ENCODE measurements at places on chromosomes 12 and 14. TPM values are rescaled to one million over a fixed set of nuclear protein-coding genes. Genes with fewer than 3 reads are reported as not detected.

- DNase-seq = no peak
Measured at GRCh38 chr12:5510251-5510805, 78.4 kb downstream of the NTF3 start.

DNA sequence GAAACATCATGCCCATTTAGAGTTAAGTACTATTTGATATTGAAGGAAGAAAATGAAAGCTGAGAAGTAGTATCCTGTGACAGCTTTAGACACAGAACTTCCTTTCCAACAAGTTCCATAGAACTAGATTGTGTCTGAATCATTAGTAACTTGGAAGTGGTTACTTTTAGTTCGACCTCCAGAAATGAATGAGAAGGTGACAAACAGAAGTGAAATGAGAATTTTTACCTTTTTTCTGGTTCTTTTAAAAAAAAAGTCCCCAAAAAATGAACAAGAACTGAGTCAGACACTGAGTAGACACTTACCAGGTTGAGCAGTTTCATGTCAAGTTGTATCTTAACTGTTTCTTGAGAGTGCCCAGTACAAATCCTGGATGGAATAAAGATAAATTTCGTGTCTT lies 3.0 kb downstream of the ATP6V0A2 start:
- no peak for DNase-seq

- DNase-seq = no peak
Measured at GRCh38 chr14:106875503-106875902, 1349.1 kb downstream of the TMEM121 start.

- peak; percentile 100 for DNase-seq
Measured at GRCh38 chr12:20212658-20213555, 155.4 kb upstream of the PDE3A start.

DNA sequence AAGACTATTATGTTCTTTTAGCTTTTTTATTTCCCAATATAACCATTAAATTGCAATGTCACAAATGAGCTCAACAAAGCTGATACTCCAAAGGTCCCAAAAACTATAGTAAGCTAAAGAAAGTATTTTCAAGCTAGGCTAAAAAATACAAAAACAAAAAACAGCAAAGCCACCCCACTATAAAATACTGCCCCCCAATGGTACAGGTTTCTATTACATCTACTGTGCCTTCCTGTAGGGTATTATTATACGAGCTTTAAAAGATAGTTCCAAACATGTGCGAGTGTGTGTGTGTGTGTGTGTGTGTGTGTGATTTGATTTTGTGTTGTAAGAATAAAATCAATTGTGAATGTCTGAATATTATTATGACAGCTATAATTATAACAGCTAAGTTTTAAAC lies 1.1 kb downstream of the IFNG start:
- no peak for DNase-seq

- DNase-seq = peak; percentile 52
Measured at GRCh38 chr12:132445884-132446632, 43.9 kb upstream of the FBRSL1 start.

- peak; percentile 48 for DNase-seq
Measured at GRCh38 chr12:13000925-13001774, 1.1 kb upstream of the HEBP1 start.

DNA sequence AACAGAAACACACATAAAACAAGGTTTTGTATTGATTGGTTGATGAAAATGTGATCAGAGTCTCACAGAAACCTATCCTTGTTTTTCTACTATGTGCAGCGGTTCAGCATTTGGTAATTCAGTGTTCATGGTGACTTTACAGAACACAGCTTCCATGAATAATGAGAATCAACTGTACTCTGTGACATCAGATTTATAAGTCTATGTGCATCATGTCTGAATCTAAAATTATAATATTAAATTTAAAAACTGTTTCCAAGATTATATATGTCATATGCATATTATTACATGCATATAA lies 104.3 kb downstream of the SLC16A7 start:
- DNase-seq = no peak

DNA sequence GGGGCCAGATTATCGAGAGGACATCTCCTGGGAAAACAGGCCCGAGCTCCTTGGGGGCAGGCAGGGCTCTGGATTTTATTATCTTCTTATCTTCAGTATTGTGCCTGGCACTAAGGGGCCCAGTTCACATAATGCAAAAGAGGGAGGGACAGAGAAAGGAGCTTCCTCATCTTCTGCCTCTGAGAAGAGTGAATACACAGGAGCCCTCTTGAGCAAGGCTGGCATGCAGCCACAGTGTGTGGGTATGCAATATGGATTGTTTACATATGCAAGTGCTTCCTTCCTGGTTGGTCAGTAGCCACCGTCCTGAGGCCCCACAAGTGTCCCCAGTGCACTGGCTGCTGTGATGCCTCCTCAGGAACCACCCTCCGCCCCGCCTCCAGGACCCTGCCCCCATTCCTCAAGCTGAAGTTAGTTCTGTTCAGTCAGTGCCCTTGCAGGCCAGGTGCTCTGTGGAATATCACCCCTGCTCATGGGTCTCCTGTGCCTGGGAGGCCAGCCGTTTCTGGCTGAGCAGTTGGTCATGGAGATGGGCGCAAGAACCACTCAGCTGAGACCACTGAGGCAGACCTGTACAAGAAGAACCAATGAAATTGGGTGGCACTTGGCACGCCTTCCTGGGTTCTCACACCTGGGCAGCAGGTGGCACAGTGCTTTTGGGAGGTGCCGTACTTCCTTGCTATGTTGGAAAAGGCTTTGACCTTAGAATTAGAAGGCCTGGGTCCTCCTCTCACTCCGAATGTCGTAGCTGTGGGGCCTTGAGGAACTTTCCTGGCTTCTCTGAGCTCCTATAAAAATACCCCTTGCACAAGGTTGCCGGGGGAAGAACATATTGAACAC lies 35.1 kb upstream of the ACTN1 start:
- DNase-seq = peak; percentile 37

- no peak for DNase-seq
Measured at GRCh38 chr12:89703768-89704167, 4.9 kb downstream of the ATP2B1 start.

- no peak for DNase-seq
Measured at GRCh38 chr14:54787261-54787660, 115.4 kb downstream of the GCH1 start.

DNA sequence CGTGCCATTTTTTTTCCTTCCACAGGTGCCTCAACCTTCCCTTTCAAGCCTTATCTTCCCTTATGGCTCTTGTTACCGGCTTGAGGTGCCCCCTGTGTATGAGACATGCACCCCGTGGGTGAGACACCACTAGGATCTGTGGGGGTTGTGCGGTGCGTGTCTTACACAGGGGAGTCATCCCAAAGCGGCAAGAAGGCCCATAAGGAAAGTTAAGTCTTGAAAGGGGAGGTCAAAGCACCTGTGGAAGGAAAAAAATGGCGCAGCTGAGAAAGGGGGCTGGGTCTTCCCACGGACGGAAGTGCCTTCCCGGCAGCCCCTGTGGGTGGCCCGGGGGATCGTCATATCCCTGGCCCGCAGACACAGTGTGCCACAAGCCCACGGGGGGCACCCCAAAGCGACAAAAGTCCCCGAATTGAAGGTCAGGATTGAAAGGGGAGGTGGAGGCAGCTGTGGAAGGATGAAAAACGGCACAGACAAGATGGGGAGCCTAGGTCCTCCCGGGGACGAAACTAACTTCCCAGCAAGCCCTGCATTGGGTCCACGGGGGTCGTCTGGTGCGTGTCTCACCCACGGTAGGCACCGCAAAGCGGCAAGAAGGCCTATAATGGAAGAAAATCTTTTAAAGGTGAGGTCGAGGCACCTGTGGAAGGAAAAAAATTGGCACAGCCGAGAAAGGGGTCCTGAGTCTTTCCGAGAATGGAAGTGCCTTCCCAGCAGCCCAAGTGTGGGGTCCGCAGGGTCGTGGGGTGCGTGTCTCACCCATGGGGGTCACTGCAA lies 273.3 kb downstream of the ALG10 start:
- DNase-seq = no peak

DNA sequence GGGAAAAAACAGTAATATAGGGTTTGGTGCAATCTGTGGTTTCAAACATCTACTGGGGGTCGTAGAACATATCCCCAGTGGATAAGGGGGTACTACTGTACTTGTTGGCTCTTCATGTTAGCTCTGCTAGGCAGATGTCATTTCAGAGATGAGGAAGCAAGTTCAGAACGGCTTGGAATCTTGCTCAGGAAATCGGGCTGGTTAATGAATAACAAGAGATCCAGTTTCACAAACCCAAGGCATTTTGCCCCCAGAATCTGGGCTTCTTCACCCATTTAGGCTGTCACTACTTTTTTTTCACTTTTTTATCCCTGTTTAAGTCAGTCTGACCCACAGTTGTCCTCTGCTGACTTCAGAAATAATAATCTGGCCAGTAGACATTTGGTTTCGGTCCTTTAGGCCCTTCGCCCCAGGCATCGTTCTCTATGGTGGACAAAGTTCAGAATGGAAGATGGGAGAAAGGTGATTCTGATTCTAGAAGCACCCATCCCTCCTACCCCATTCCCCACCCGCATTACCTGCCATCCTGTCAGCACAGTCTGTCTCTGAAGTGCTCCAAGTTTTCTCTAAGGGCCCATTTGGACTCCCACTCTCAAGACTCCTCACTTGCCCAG lies 4.5 kb downstream of the SUOX start:
- no peak for DNase-seq

DNA sequence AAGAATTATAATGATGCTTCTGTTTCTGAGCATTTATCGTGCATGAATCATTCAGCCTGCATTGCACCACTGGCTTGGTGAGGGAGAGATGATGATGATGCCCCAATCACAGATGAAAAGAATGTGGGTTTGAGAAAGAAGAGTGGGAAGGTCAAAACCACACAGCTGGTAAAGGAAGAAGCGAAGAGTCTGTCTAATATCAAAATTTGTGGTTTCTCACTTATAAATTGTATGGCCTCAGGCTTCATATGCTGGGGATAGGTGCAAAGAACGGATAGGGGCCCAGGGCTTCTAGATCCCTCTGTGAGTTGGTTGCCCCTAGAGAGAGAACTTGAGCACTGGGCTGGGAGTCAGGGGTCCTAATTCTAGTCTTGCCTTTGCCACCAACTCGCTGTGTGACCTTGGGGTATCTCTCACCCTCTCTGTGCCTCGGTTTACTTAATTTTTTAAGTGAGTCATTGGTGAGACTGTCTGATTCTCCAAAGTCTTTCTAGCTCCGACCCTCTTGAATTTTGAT lies 2.2 kb downstream of the OASL start:
- DNase-seq = peak; percentile 23

DNA sequence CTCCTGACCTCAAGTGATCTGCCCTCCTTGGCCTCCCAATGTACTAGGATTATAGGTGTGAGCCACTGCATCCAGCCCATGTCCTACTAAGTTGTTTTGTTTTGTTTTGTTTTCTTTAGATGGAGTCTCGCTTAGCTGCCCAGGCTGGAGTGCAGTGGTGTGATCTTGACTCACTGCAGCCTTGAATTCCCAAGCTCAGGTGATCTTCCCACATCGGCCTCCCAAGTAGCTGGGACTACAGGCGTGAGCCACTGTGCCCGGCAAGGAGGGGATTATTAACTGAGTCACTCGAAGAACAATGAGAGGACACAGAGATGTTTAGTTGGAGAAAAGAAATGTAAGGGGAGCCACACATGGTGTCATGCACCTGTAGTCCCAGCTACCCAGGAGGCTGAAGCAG lies 18.0 kb upstream of the ERBB3 start:
- DNase-seq = no peak

- DNase-seq = no peak
Measured at GRCh38 chr12:94663071-94663470, 12.7 kb upstream of the TMCC3 start.

- no peak for DNase-seq
Measured at GRCh38 chr14:36055052-36055378, 121.5 kb downstream of the PTCSC3 start.

DNA sequence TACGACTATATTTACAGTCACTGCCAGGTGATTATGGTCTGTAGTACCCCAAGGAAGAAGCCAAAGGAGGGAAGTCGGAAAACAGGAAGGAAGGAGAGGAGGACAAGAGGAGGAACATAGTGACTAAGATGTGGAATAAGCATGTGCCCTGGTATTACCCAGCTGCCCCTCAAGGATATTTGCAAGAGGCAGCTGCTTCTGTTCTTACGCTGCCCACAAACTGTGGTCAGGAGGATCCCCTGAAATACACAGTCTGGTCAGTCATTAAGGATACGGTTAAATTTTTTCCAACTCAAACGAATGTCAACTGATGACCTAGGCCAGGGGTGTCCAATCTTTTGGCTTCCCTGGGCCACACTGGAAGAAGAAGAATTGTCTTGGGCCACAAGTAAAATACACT lies 126.5 kb downstream of the CMAS start:
- DNase-seq = no peak

DNA sequence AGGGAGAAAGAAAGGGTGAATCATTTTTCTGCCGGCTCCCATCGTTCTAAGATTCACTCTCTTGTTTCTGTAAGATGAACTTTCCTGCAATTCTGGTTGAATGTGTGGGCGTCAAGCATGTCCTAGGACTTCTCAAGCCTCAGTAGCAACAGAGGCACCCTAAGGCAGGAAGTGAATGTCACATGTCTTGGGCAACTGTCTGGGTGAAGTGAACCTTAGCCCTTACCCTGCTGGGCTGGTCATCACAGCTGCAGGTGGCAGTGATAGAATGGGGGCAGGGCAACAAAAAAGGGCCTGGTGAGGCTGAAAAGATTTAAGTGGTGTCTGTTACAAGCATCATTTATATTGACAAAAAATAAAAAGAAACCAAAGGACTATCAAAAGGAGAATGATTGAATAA lies 45.9 kb upstream of the CAND1 start:
- DNase-seq = no peak

DNA sequence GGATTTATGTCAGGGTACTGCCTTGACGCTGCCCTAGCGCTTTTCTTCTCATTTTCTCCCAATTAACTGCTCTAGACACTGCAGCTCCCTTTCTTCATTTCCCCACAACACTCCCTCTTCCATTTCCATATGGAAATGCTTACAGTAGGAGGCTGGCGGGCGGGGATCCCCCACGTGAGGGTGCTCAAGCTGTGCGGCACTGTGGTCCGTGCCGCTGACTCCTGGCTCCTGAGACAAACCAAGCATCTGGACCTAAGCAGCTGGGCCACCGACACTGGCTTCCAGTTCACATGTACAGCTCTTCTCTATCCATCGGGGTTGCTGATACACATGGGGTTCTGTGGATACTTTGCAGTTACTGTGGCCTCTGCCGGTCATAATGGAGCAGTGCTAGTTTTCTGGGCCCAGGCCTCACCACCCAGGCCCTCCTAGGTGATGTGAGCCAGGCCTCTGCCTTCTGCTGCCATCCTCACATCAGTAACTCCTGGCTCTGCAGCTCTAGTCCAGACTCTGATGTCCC lies 20.2 kb downstream of the TCHP start:
- DNase-seq = no peak

ENO2 gene
- total RNA-seq = 20.3 TPM

CMTM5 gene
- 0.77 TPM for total RNA-seq

ESPL1 gene
- 0.26 TPM for total RNA-seq

RTL1 gene
- total RNA-seq = not detected

ERBB3 gene
- 0.66 TPM for total RNA-seq

CLEC6A gene
- not detected for total RNA-seq

AMDHD1 gene
- 0.33 TPM for total RNA-seq

PTPRR gene
- total RNA-seq = under 0.01 TPM

BICDL1 gene
- not detected for total RNA-seq

All from fibroblast of lung (primary cell).